T-cell (primary cell): ENCODE measurements at places on chromosomes 4 and X. TPM values are rescaled to one million over a fixed set of nuclear protein-coding genes. Genes with fewer than 3 reads are reported as not detected.

The GPR78 gene
- not detected for total RNA-seq

The SSX2 gene
- not detected for total RNA-seq

The TMSB15A gene
- not detected for total RNA-seq

The PRSS12 gene
- not detected for total RNA-seq

The MAGEC2 gene
- not detected for total RNA-seq

The POU4F2 gene
- not detected for total RNA-seq

The VCX2 gene
- not detected for total RNA-seq

The PCSK1N gene
- total RNA-seq = 10.6 TPM

The CXorf49 gene
- total RNA-seq = not detected

The KLB gene
- total RNA-seq = 0.06 TPM

The APLN gene
- total RNA-seq = 0.06 TPM

The LRAT gene
- total RNA-seq = not detected

The RIBC1 gene
- total RNA-seq = 1.5 TPM

The CLDN22 gene
- not detected for total RNA-seq

The PPARGC1A gene
- total RNA-seq = not detected

The METAP1 gene
- 34.2 TPM for total RNA-seq

The C1QTNF7 gene
- not detected for total RNA-seq

The RELL1 gene
- total RNA-seq = 25.9 TPM

The HPGD gene
- 14.6 TPM for total RNA-seq

The ARMCX1 gene
- 1.3 TPM for total RNA-seq

The NAT8L gene
- 0.07 TPM for total RNA-seq

The SPANXA2 gene
- total RNA-seq = not detected

The CCNB3 gene
- 0.07 TPM for total RNA-seq

The MAGEB2 gene
- not detected for total RNA-seq

The XAGE2 gene
- total RNA-seq = not detected

The HDAC8 gene
- total RNA-seq = 17.2 TPM

The MAGEA9B gene
- not detected for total RNA-seq

The CLDN2 gene
- total RNA-seq = not detected

The ADGRG2 gene
- total RNA-seq = not detected
